ENCODE measurements at places on chromosomes 1 and 21.

DNA sequence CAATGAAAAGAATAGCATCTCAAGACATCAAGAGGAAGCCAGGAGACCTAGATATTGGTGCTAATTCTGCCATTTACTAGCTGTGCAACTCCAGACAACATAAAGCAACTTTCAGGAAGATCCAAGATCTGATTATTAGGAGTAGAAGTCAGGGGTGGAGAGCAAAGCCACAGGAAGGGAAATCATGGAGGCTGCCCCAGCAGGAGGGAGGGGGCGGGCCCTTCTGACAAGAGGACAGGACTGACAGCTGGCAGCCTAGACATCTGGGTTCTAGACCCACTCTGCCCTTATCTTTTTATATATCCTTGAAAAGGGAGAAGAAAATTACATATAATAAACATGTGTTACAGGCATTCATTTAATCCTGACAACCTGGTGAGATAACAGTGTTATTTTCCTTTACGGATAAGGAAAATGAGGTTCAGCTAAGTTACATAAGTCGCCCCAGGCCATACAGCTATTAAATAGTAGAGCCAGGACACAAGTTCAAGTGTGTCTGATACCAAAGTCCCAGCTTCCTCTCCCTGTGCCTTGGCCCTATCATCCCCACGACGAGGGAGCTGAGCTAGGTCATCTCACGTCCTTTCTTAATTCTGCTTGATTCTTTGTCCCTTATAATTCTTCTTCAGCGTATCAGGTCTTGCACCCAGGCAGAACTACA, 46.6 kb downstream of the ARHGEF11 start:
- DNase-seq: no peak

DNA sequence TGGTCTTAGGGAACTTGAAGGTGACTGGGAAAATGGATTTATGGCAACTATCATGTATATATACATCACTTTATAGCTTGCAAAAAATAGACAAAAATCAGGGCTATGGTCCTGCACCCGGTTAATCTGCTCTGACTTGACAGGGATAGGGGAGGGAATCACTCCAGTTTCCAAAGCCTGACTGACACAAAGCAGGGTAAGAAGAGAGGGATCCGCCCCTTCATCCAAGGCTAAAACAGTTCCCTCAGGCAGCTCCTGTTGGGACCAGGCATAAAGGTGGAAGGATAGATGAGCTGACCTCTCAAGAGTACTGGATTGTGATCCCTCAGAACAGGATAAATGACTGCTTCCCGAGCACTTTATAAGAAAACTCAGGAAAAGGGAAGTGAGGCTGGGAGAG, 1.4 kb downstream of the PBXIP1 start:
- no peak for DNase-seq

DNA sequence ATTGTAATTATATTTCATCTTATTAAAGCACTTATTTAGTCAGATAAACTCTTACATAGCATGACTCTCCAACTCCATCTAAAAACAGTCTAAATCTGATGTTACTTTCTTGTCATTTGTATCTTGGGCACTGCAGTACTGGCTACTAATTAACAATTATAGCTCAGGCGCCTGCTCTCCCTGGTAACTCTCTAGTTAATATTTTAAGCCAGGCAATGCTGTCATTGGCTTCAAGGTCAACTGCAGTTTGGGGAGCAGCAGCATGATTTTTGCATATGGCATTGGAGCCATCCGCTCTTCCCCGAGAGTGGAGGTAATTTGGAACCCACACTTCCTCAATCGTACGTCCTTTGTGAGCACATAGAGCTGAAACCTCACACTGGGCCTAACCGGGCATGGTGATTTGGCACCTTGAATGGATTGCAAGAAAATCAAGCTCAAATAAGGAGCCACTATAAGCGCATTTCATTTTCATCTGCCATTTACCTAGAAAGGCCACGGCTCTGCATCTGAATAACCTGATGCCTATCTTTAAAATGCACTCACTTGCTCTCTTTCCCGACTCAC, 187.7 kb downstream of the KAZN start:
- no peak for DNase-seq

GRCh38 chr1:154999571-155000410, 2.8 kb upstream of the ZBTB7B start:
- no peak for DNase-seq

DNA sequence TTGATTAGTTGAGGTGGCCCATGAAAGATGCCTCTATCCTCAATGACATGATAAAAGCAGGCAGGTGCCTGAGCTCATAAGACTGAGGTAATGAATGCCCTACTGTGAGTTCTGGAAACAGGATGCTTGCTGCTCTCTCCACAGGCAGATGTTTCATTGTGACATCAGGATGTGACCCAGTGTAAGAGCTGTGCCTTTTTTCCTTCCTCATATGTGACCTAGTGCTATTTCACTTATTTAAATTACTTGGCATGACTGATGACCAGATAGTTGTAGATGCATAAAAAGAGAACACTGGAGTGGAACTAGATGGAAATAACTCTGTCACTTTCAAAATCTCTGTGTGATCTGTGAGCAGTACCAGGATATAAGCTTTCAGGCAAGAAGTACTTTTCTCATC, 31.9 kb downstream of the KIF14 start:
- no peak for DNase-seq

- no peak for DNase-seq
Observed at GRCh38 chr1:21000245-21000594, 176.5 kb downstream of the EIF4G3 start.

DNA sequence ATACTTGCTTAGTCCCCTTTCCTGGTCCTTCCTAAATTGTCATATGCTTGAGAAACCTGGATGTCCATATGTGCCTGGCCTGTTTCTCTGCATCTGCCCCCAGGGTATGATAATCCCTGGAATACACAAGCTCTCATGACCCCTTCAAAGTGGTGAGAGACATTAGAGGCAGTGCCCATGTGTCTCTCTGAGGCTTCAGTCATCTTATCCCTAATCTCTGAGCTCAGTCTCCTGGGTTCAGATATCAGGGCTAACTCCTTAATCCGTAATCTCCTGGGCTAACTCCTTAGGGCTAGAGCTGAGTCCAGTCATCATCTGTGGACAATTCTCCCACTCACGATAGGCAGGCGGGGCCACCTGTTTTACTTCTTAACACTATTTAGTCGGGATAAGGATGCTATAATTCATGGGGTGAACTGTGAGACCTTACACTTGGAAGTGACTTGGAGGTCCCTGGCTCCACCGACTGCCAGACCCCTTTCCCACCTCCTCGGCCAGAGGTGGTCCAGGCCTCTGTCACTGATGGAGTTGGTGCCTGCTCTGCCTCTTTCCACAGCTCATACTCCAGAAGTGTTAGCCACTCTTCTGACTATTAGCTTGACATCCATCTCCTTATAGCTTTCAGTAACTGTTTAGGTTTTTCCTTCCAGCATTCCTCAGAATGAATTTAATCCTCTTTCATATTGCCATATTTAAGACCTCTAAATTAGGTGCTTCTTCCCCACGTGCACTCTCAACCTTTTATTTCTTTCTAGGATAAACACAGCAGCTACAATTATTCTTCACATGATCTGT, 22.7 kb downstream of the CCN1 start:
- DNase-seq: no peak
